ENCODE measurements at places on chromosomes 1 and 21.

- DNase-seq, result no peak
These were observed 141.9 kb upstream of the TNR start for GRCh38 chr1:175885326-175885725.

- no peak for DNase-seq
These were observed 189.0 kb downstream of the NFIA start for GRCh38 chr1:61271412-61271789.

DNA sequence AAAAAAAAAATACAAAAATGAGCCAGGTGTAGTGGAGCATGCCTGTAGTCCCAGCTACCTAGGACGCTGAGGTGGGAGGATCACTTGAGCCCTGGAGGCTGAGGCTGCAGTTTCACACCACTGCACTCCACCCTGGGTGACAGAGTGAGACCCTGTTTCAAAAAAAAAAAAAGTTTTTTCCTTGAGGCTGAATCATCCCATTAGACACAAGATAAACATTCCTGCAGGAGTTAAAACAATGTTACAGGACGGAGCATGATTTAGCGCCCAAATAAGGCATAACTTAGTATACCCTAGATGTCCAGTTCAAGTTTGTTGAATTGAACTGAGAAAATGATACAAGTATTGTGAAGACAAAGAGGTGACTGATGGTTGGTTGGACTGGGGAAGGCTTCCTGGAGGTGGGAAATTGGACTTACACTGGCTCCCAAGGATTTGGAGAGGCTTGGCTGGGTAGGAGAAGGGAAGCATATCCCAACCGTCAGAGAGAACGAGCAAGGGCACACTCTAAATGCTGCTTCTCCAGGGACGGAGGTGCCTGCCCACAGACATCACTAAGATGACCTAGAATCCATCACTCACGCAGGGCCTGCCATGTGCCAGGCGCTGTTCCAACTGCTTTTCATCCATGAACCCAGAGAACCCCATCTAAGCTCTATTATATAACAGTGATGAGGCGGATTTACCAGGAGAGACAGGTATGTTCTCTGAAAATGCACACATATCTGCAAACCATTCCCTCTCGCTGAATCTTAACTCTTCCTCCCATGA, 610.6 kb downstream of the KIF26B start:
- no peak for DNase-seq

DNA sequence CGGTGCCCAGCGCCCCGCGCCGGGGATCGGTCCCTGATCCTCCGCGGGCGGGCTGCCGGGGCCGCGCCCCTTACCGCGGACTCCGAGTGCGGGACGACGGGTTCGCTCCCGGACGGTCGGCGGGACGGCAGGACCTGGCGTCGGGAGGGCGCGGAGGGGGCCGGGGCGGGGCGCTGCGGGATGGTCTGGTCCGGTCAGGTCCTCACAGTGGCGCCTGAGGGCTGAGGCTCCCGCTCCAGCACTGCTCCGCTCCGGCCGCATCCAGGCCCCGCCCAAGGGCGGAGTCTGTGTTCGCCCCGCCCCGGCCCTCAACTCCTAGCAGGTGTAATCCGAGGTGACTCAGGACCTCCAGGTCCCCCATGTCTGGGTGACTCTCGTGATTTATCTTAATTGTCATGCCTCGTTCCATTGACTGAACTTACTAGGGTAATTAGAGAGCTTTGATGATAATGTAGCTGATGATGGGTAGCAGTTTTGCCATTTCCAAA, at the start of gene RAB3B:
Gene RAB3B (minus strand): TSS at position 223 of the 488 bp plus-strand sequence. CDS start 13,583 bp downstream, outside the sequence.
- DNase-seq, result peak; percentile 67

DNA sequence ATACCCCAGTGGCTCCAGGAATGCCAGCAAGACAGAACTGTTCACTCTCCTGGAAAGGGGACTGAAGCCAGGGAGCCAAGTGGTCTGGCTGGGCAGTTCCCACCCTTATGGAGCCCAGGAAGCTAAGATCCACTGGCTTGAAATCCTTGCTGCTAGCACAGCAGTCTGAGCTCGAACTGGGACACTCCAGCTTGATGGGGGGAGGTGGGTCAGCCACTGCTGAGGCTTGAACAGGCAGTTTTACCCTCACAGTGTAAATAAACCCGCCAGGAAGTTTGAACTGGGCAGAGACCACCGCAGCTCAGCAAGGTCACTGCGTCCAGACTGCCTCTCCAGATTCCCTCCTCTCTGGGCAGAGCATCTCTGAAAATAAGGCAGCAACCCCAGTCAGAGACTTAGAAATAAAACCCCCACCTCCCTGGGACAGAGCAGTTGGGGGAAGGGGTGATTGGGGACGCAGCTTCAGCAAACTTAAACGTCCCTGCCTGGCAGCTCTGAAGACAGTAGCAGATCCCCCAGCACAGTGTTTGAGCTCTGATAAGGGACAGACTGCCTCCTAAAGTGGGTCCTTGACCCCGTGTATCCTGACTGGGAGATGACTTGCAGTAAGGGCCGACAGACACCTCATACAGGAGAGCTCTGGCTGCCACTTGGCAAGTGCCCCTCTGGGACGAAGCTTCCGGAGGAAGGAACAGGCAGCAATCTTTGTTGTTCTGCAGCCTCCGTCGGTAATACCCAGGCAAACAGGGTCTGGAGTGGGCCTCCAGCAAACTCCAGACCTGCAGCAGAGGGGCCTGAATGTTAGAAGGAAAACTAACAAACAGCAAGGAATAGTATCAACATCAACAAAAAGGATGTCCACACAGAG, 568.4 kb downstream of the PLA2G4A start:
- DNase-seq, result no peak

GRCh38 chr1:17274186-17275170, 25.6 kb downstream of the PADI3 start:
- no peak for DNase-seq

DNA sequence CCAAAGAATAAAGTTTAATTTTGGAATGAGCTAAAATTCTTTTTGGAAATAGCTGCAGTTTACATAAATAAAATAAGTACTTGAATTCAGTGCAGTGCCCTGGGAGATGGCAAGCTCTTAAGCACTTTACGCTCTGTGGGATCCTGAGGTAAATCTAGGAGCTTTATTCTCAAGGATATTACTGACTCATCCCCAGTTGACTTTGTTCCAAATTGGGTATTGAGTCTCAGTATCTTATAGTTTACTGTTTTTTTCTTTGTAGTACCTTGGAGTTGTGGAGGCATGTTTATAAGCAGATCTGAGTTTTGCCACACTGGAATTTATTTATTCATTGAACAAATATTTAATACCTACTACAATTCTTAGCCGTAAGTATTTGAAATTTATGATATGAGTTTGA, 27.4 kb upstream of the HRNR start:
- no peak for DNase-seq

- no peak for DNase-seq
These were observed 296.4 kb downstream of the PTPRU start for GRCh38 chr1:29532751-29533150.

DNA sequence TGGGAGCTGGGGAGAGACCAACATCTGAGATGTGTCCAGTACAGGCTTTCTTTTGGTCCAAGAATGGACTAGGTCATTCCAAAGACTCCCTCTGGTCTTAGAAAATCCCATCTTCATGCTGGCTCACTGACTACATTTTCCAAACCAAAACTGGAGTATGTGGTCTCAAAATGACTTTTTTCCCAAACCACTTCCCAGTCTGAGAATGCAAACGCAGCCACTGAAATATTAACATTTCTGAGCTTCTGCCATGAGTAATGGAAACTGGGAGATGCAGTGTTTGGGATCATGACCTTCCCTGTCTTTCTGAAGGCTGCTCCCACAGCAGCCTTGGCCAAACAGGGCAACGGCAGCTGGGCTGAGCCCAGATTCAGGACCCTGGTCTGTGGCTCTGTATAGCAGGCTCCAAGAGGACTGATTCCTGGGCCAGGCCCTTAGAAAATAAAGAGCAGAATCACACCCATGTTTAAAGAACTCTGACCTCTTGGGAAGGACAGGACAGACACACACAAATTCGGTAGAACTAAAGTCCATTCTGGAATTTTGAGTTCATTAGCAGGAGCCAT, 62.1 kb upstream of the CNTN2 start:
- DNase-seq, result no peak

DNA sequence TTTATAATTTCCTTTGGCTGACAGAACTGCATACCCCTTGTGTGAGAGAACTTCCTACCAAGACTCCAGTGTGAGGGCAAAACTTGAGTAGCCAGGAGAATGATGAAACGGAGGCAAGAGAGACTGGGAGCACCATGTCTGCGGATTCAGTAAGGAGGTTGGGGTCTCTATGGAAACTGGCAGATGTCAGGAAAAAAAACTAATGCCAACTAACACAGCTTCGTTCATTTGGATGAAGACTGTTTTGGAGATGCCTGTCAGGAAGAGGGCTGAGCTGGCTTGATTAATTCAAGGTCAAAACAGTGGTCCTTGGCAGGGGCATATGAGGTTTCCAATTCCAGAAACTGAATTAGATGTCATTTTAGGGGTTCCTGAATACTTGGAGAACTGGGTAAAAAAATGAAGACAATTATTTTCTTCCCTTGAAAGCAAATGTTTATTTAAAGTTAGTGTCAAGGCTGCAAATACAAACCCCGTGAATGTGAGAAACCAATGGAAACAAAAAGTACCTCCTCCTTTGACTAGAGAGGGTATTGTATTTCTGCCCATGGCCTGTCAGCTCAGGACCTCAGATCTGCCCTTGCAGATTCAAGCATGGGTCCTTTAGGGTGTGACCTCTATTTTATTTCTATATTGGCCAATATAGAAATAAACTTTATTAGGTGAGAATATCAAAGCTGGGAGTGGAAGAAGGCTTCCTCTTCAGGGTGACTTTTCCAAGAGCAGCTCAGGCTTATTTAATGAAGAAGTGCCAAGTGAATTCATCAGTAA, 110.5 kb downstream of the MAST2 start:
- DNase-seq, result no peak

DNA sequence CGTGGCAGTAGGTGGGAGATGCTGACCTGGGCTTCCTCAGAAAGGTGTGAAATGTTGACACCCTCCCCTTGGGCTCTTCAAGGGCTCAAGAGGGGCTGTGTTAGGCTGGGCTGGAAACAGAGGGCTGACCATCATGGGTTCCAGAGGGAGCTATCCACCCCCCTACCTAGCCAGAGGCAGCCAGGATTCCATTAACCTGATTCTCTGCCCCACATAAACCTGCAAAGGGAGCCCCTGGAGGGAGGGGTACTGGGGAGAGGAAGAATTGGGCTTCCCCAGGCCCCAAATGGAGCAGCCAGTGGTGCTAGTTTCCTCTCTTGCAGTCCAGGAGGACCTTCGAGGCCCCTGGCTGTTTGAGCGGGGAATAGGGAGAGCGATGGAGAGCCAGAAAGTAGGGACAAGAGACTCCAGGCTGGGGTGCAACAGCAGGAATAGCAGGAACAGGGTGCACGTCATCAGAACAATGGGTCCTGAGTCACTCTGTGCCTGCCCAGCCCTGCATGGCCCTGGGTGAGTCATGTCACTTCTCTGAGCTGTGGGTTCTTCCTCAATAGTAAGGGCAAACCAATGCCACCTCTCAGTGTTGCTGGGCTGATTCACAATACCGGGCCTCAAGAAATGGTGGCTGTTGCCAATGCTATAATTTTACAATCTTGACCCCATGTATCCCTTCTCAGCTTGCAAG, 121.2 kb downstream of the EPHB2 start:
- no peak for DNase-seq

- DNase-seq, result no peak
These were observed 121.5 kb downstream of the XCL2 start for GRCh38 chr1:168422203-168422847.

- no peak for DNase-seq
These were observed 67.3 kb downstream of the ELAVL4 start for GRCh38 chr1:50175719-50176639.

DNA sequence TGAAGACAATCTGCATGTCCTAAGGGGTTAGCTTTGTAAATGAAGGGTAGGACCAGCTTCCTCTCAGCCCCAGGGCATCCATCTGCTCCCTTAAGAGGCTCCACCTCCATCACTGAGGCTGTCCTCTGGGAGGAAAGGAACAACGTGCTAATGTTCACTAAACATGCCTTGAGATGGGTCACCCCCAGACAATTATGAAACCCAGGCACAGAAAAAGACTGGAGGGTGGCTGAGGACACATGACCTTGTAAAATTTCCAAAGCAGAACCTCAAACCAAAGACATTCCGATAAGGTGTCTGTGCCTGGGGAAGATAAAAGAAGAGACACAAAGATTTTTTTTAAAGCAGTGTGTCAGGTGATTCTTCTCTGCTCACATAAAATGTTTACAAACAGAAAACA, 37.6 kb upstream of the ZNF124 start:
- no peak for DNase-seq

- DNase-seq, result no peak
These were observed 2.4 kb upstream of the PEF1 start for GRCh38 chr1:31647106-31647505.

- DNase-seq, result no peak
These were observed 29.5 kb upstream of the TTC4 start for GRCh38 chr1:54686155-54686554.

- no peak for DNase-seq
These were observed 4.0 kb downstream of the ZBTB7B start for GRCh38 chr1:155006601-155007101.

DNA sequence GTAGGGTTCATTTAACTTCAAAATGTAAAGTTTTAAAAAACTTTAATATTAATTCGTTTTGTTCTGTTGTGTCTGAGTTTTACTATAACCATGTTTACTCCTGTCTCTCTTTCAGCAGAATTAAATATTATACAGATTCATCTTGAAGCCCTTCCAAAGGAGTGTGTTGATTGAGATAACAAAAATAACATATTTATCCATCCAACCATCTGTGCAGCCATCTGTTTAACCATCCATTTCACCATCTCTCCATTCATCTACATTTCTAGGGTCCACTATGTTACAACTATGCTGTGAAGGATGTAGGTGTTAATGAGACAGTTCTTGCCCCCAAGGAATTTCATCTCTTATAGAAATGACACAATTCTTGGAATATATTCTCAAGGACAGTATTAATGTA, 36.0 kb upstream of the GNG12 start:
- DNase-seq, result no peak

GRCh38 chr1:101198842-101199636, 37.8 kb upstream of the S1PR1 start:
- DNase-seq, result no peak

DNA sequence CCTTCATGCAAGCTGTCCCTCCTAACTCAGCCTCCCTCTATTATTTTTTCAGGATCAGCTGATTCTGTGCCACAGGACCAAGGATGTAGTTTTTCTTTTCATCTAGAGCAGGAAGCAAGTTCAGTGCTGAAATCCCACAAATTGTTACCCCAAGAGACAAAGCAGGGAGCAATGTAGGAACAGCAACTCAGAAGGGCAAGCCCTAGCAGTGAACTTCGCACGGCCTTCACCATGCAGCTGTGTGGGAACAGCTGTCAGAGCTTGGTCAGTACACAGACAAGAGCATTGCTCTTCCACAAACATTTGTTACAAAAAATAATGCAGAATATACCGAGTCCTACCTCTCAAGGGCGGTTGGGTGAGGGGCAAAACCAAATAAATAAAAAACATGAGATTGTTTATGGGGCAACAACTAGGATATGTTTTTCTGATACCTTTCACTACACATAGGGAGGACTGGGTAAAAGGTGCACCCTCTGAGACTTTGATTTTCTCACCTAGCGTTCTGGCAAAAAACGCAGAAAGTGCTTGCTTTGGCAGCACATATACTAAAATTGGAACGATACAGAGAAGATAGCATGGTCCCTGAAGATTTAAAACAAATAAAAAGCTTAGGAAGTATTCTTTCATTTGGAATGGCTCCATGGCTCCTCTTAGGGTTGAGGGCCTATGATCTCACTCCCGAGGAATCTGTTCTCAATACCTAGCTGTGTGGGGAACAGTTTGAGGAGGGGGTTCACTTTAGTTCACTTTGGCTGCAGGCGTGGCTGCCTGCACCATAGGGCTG, 37.1 kb upstream of the ANGPTL7 start:
- DNase-seq, result no peak

- no peak for DNase-seq
These were observed 219.7 kb upstream of the RUNX1 start for GRCh38 chr21:35268817-35269216.

- DNase-seq, result no peak
These were observed 8.9 kb upstream of the GOLT1A start for GRCh38 chr1:204222764-204223055.

Measured in stimulated activated CD4-positive, alpha-beta T cell treated with anti-CD3 and anti-CD28 coated beads, TNF-alpha, amount 100 ng/mL, for 1 hour (primary cell).